GM10248 (cell line): ENCODE measurements at places on chromosomes 3 and 15.

GRCh38 chr15:59137566-59137965 lies 32.6 kb downstream of the CCNB2 start:
- peak; percentile 51 for DNase-seq

- DNase-seq: no peak
Measured at GRCh38 chr3:71254281-71255057, 329.1 kb downstream of the FOXP1 start.

DNA sequence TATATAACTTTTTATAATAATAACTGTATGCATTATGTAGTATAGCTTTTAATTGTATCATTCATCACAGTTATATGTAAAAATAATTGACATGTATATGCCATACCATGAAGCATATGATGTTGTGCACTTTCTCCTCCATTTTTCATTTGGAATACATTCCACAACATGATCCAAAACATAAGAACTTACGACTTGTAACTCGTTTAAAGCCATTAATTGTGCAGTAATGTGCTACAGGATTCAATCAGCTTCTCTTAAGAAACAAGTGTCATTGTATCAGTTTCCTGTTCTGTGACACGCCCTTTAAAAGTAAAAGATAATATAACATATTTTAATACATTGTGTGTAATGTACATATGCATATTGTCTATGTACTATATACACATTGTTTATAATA lies 2.2 kb downstream of the C3orf80 start:
- DNase-seq: no peak

GRCh38 chr3:44982817-44983216 lies 6.8 kb downstream of the EXOSC7 start:
- DNase-seq: no peak

- DNase-seq: no peak
Measured at GRCh38 chr15:67899596-67900283, 59.9 kb upstream of the RNU6-1 start.

- DNase-seq: no peak
Measured at GRCh38 chr3:100766069-100766468, 56.8 kb downstream of the TFG start.

DNA sequence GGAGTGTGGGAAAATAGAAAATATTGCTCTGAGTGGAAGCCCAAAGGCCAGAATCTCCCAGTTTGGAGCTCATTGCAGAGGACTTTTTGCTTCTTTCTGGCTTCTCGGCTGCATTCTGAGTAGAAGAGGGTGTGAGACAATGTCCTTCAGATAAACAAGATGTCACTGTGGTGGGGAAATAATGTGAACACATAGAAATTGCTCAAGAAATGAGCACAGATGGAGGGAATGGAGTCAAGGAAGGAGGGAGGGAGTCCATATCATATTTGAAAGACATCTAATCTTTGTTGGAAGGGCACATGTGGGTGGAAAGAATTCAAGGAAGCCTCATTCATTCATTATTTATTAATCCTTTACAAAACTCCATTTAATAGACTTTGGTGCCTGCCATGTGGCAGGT lies 145.3 kb downstream of the FAM43A start:
- DNase-seq: no peak

DNA sequence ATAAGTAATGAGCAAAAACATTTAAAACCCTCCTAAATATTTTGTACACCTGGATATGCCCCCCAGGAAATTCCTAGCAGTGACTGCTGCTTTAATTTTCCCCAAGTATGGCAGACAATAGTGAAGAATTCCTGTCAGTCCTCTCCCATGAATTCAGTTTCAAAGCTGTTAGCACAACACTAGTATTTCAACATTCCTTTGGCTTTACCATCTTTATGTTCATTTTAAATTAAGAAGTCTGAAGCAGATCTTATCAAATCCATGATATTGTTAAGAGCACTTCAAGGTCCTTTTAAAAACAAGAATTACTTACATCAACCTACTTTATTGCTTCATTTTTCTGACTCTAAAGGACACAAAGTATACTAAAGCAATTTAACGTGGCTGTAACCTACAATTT lies 28.8 kb upstream of the CDIN1 start:
- no peak for DNase-seq

DNA sequence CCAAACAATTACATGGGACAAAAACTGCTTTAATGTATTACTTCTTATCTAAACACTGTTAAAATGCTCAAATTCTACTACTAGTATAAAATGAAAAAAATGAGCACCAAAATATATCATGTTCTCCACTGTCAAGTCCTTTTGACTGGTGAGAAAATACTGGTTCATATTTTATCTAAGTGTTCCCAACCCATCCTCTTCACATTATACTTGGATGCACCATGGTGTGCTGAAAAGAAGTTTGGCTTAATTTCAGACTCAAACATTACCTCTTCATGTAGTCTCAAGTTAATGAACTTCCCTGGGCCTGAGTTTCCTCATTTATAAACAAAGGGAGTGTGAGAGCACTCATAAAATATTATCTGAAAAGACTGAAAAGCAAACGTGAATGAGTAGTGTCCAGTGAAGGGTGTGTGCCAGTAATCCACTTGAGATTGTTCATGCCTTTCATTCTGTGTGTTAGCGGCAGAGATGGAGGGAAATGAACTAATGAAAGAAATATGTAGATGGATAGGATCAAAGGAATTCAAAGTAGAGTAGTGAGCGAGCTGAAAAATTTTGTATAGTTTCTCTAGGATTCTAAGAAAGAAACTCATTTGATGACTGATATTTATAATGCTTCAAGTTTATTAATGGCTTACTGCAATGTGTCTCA lies 263.2 kb downstream of the NLGN1 start:
- DNase-seq: no peak

- no peak for DNase-seq
Measured at GRCh38 chr15:71079208-71080044, 35.8 kb upstream of the THSD4 start.

GRCh38 chr3:51477360-51477711 lies 22.5 kb downstream of the DCAF1 start:
- no peak for DNase-seq

DNA sequence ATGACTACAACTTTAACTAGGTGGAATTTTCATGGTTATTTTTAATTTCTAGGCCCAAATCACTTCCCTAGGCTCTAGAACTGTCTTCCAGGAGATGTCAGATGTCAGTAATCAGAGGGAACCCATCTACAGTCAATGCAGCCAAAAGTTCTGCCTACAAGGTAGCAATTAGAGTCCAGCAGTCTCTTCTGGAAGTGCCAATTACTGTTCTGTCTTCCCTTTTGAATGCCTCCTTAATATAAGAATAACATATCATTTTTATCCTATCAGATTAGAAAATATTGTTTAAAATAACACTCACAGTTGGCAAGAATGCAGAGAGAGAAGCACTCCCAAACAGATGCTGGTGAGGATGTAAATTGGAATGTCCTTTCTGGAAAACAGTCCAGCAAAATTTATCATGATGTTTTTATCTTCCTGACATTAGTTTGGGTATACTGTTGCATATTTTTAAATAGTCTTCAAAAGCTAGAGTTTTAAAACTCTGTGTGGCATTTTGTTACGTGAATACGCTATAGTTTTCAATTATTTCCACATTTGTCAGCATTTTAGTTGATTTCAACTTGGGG lies 543.7 kb downstream of the FHIT start:
- no peak for DNase-seq

DNA sequence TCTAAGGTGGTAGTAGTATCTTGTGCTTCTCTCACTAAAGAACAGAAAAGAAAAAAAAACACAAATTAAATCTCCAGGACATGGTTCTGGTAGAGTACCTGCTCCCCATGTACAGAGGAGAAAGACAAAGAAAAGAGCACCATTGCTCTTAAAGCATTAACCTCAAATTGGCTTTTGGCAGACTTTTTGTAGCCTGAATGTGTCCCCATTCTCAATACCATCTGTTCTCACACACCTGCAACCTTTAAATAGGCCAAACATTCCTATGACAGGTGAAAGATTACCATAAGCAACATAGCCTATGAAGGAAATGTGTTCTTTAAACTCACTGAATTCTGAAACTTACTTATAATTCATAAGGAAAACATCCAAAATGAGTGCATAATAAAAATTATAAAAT lies 68.0 kb downstream of the TIPARP start:
- no peak for DNase-seq

DNA sequence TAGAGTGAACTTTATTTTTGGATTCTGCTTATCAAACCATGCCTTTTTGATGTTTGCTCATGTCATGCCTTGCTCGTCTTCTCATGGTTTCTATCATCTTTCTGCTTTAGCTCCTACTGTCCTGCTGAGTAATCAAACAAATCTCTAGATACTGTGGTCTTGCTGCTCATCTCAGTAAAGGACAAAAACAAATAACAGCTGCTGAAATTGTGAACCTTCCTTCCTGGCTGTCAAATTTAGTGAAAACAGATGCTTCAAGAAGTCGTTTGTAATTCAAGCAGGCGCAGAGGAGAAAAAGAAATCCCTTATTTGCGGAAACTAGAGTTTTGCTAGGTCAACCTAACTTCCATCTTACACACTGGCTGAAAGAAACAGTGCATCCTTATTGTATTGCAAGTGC lies 616.1 kb upstream of the ALCAM start:
- DNase-seq: no peak

- no peak for DNase-seq
Measured at GRCh38 chr3:10263646-10264363, 15.5 kb downstream of the TATDN2 start.

DNA sequence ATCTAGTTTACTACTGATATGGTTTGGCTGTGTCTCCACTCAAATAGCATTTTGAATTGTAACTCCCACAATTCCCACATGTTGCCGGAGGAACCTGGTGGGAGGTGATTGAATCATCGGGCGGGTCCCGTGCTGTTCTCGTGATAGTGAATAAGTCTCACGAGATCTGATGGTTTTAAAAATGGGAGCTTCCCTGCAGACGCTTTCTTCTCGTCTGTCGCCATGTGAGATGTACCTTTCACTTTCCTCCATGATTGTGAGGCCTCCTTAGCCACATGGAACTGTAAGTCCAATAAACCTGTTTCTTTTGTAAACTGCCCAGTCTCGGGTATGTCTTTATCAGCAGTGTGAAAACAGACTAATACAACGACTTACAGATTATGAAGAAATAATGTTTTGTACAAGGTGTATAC lies 35.6 kb upstream of the PYDC2 start:
- no peak for DNase-seq

DNA sequence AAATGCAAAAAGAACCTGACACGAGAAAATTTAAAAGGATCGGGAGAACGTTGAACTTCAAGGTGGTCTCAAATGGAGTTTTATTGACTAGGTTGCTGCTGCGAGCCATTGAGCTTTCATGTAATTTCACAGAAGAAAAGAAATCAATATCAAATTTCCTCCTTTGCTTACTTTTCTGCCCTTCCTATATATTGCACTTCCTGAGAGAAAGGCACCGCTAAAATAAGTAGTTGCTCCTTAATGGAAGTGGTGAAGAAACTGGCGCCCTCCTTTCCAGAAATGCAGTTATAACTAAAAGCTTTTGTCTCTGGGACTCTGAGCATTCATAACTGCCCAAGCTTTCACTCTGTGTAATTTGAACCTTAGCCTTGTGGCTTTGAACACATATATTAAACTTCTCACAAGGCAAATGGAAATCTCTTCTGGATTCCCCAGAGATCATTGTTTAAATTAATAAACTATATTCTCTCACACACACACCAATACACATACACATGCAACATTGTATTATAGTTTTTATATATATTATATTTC lies 13.4 kb downstream of the EID1 start:
- DNase-seq: no peak

GRCh38 chr3:149902498-149903139 lies 68.1 kb downstream of the PFN2 start:
- no peak for DNase-seq

DNA sequence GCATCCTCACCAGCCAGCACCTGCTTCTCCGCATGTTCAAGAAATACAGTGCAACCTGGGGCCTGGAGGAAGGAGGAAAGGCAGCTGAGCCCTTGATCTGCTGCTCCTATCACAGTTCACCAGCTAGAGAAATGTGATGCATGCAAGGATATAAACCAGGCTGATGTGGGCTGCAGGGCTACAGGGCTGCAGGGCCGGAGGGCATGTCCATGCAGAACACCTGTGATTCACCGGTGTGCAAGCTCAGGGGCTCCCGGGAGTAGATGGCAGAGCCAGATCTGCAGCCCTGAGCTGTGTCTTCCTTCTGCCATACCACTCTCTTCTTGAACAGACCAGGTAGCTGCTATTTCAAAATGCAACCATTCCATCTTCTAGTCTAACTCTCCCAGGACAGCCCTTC lies 84.9 kb downstream of the HMG20A start:
- no peak for DNase-seq

DNA sequence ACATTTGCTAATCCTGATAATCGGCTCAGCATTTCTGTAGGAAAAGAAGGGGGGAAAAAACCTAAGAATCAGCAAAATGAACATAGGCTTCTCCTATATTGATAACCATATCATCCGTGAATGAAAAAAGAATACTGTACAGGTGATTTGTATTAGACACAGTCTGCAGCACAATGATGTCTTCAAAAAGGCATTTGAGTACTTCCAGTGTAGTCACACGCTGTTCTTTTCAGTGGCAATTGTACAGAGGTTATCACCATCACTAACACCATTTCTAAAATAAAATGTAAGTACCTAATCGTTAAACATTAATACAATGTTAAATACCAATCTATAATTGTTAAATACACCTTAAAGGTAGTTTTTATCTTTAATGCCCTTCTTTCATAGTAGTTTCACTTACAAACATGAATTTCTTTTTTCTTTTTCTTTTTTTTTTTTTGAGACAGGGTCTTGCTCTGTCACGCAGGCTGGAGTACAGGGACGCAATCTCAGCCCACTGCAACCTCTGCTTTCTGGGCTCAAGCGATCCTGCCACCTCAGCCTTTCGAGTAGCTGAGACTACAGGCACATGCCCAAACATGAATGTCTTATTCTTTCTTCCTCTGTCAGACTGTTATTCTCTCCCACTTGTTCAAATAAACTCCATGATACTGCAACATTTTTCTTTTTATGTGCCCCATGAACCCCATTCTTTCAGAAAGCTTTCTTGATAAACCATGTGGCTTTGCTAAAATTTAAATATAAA lies 18.4 kb downstream of the GOLGB1 start:
- DNase-seq: no peak

DNA sequence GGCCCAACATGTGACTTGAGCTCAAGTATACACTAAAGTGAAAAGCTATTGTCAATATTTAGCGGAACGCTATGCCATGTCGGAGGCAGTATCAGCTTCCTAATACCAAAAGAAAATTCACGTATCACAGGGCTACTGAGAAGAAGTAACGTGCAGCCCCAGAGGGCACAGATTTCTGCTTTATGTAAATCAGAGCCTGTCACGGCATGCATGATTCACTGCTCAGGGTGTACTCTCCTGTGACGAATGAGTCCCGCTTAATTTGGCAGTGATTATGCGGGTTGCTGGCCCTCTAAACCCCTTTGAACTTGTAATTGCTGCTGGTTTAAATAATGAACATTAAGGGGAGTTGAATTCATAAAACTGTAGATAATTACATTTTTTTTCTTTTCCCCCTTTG lies 85.3 kb downstream of the MEIS2 start:
- DNase-seq: no peak

GRCh38 chr3:151552589-151552988 lies 91.7 kb upstream of the IGSF10 start:
- DNase-seq: no peak
